HepG2 (cell line): ENCODE measurements at places on chromosomes 3 and 15. TPM values are rescaled to one million over a fixed set of nuclear protein-coding genes. Genes with fewer than 3 reads are reported as not detected.

- H3K27me3 ChIP-seq = peaks cover 34% of the 10 kb centered on the region
- H3K4me3 ChIP-seq = no peak overlapping the region
- no peaks in the 10 kb centered on the region for H3K36me3 ChIP-seq
- DNase-seq = no peak
Measured at GRCh38 chr3:122927726-122928125, 99.8 kb downstream of the SEMA5B start.

- no peak overlapping the region for H3K27ac ChIP-seq
- H3K4me3 ChIP-seq = no peak overlapping the region
- H3K36me3 ChIP-seq = no peaks in the 10 kb centered on the region
- H3K4me1 ChIP-seq = no peaks in the 10 kb centered on the region
Measured at GRCh38 chr15:77671362-77672056, 38.8 kb upstream of the LINGO1 start.

DNA sequence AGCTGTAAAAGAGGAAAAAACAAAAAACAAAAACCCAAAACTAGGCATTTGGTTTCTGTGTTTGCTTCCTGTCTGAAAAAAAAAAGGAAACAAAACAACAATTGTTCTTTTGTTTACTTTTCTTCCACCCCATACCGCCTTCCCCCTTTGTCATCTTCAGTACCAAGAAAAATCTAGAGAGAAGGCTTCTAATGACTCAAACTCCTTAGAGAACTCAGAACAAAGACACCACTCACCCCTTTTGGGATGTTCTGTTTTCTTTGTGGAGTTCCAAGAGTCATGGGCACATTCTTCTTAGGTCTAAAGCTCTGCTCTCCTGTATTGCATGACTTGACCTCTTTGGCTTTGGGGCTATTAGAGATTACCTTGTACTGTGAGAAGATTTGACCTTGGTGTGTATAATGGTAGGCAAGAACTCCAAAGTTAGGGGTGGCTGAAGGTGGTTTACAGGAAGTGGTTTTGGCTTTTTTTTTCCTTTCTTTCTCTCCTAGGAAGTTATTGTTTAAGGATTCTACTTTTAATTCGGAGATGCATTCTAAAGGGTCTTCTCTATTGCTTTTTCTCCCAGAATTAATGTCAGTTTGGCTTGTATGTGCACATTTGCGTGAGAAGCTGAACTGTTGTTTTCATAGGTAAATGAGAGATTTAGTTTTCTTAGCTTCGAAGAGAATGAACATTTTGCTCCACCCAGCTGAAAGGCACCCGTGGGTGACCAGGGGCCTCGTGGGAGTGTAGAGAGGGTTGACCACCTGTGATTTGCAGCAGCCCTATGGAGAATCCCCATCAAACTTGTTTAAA lies 39.5 kb upstream of the ZBTB20 start:
- no peak overlapping the region for H3K4me3 ChIP-seq
- no peak overlapping the region for H3K27ac ChIP-seq
- DNase-seq = no peak

SI gene
- not detected in 2 replicates for total RNA-seq

UPK1B gene
- total RNA-seq = not detected in 2 replicates

GOLGA8M gene
- total RNA-seq = not detected in 2 replicates

DUOXA1 gene
- not detected in 2 replicates for total RNA-seq
